Left renal cortex interstitium (tissue), 4 donors: ENCODE measurements at places on chromosomes 2 and 18. TPM values are rescaled to one million over a fixed set of nuclear protein-coding genes. Genes with fewer than 3 reads are reported as not detected.

Gene NEURL3
- polyA plus RNA-seq, result 7.5 TPM

Gene IL37
- polyA plus RNA-seq, result not detected

Gene WNT10A
- 1.1 TPM for polyA plus RNA-seq

DNA sequence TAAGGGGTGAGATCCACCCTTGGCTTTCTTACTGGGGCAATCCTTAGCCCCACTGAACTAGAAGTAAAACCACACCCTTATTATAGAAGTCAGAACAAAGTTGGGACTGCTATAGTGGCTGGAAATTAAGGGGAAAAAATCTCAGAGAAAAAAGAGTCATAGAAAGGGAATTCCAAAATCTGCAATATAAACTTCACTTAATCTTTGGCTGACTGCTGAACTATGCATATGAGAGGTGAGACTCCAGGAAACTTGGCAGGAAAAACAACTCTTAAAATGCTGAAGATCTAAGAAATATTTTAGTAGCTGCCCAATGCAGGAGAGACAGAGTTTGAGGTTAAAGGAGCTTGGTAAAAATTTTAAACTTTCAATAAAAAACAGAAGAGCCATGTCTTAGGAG is 201.8 kb upstream of the FN1 start:
- no peak for DNase-seq

- no peak for DNase-seq
These were observed 855.3 kb downstream of the SLC4A3 start for GRCh38 chr2:220482716-220483115.

GRCh38 chr18:33957707-33958106 is 267.0 kb downstream of the NOL4 start:
- no peak for DNase-seq

GRCh38 chr2:174473796-174474195 is 13.0 kb downstream of the GPR155 start:
- no peak for DNase-seq

DNA sequence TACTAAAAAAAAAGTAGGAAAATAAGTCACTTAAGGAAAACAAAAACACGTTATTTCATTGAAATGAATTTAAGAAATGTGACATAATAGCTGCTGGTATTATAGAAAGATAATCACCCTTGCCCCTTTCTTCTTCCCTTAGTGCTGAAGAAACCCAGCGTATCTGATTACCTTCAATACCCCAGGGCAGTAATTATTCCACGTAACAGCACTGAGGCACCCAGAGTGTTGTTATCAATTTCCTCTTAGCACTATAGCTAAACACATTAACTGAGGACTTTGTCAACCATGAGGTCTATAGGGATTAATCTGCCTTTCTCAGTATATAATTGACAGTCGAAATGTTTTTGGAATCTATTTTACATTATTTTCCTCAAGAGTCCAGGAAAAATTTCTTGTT is 180.0 kb upstream of the NXPH2 start:
- DNase-seq, result no peak

- DNase-seq, result no peak
These were observed 32.0 kb downstream of the NEDD4L start for GRCh38 chr18:58076052-58076451.
